HuH-7.5 (cell line): ENCODE measurements at places on chromosomes 1 and 21.

GRCh38 chr1:44236490-44237272, 23.4 kb downstream of the DMAP1 start:
- DNase-seq: no peak

DNA sequence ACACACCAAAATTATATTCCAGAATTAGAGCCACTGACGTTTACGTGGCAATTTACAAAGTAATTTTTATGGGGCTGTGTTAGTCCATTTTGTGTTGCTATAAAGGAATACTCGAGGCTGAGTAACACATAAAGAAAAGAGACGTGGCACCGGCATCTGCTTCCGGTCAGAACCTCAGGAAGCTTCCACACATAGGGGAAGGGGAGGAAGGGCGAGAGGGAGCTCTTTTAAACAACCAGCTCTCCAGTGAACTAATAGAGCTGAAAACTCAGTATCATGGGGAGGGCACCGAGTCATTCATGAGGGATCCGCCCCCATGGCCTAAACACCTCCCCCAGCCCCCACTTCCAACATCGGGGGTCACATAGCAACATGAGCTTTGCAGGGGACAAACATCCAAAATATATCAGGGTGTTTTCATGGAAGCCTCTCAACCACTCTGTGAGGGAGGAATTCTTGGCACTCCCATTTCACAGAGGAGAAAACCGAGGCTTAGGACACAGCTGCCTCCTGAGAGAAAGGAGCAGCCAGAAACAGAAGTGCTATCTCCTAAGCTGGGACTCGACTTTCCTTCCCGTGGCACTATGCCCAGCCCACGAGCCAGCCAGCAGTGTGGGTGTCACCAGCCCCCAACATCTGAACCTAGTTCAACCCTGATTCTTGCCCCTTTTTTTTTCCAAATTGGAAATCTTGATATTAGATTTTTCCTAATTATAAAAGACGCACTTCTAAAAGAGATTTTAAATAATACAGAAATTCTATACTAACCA, 29.2 kb downstream of the MIS18A start:
- no peak for DNase-seq

GRCh38 chr1:221069178-221069903, 190.1 kb downstream of the HLX start:
- no peak for DNase-seq

- no peak for DNase-seq
Observed at GRCh38 chr1:118122234-118123004, 62.6 kb downstream of the SPAG17 start.

- no peak for DNase-seq
Observed at GRCh38 chr1:67537667-67538018, 107.4 kb upstream of the SERBP1 start.

GRCh38 chr1:100760511-100760910, 41.0 kb downstream of the VCAM1 start:
- no peak for DNase-seq

GRCh38 chr21:15276243-15276642, 211.4 kb upstream of the NRIP1 start:
- no peak for DNase-seq

- DNase-seq: no peak
Observed at GRCh38 chr1:26768755-26769154, 19.0 kb upstream of the PIGV start.

- DNase-seq: no peak
Observed at GRCh38 chr1:114274621-114275317, 121.1 kb upstream of the SYT6 start.

GRCh38 chr1:224157316-224157715, 25.7 kb upstream of the DEGS1 start:
- no peak for DNase-seq

DNA sequence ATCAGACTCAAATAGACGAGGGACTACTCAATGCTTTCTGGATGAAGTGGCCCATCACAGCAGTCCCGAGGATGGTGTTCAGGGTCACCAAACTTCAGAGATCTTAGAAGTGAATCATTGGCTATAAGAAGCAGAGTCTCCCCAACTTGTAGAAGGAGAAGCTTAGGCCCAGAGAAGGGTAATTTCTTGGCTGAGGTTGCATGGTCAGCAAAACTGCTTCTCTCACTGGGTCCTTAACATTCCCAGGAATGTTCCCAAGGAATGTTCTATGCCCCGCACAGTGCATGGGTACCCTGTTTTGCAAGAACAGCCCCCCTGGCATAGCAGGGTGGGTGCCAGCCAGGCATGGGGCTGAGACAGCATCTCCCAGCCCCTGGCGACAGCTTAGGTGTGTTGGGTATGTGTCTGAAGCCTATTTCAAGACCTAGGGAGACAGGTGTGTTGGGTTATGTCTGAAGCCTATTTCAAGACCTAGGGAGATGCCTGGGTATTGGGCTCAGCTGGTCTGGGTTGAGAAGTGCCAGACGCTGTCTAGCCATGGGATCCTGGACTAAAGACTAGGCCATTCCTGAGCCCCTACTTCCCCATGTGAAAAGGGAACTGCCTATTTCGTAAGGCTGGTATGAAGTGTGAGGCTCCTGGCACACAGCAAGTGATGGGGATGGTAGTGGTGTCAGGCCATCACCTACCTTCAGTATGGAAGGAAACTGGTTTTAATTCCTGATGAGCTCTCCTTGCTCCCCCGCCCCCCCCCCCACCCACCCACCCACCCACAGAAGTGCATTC, 26.1 kb downstream of the PADI6 start:
- no peak for DNase-seq

GRCh38 chr1:208006258-208006920, 95.5 kb upstream of the CD34 start:
- no peak for DNase-seq

GRCh38 chr1:245086389-245086969, 68.3 kb upstream of the KIF26B start:
- no peak for DNase-seq

GRCh38 chr1:22557341-22557950, 5.8 kb upstream of the EPHA8 start:
- no peak for DNase-seq

GRCh38 chr1:230141021-230141648, 74.1 kb downstream of the GALNT2 start:
- no peak for DNase-seq

DNA sequence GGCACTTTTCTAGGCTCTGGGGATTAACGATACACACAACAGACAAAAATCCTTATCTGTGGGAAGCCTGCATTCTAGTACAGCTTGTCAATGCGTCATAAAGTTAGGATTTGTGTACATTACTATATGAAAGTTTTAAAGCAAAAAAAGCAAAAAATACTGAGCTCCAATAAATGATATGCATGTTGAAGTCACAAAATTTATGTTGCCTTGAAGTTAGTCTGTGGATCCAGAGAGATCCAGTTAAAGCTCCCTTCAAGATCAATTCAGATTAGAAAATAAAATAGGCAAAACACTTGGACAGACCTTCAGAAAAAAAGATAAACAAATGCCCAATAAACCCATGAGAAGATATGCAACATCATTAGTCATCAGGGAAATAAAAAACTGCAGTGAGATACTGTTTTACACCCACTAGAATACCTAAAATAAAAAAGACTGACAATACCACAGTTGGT, 33.1 kb upstream of the KCNQ4 start:
- no peak for DNase-seq

DNA sequence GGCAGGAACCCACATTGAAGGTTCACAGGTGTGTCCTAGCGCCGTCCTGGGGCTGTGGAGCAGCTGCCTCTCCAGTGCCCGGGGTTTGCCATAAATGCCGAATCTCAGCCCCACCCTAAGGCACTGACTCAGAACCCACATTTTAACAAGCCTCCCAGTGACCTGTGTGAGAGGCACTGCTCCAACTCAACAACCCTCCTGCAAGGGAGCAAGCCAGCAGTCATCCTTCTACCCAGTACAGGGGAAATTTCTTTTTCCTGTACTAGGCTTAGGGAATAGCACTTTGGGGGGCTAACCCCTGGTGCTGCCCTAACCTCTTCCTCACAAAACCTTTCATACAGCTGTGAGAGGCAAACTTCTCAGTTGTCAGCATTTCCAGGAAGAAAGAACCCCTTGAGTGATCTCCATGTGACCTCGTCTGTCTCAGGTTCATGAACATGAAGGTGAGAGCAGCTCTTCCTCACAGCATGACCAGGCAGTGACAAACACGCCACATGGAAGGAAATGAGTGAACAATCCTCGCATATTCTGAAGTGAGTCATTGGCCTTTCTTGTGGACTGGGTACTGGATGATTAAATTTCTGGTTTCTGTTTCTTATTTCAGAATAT, 11.4 kb upstream of the BCAR3 start:
- DNase-seq: no peak

DNA sequence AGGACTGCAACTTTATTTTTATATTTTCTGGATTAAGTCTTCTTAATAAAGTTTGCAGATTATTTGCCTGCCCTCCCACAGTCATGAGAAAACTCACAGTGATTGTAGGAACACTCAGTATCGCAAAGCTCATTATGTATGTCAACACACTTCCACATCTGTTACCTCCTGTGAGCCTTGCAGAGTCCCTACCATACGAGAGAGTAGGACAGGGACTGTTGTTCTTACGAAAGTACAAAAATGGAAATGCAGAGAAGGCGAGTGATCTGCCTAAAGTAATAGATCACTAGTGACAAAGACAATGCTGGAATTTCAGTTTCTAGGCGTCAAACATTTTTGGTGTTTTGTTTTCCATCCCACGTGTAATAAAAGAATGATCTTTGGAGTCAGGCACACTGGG, 131.7 kb downstream of the SYT2 start:
- DNase-seq: no peak
